Sigmoid colon (tissue), 7 donors: ENCODE measurements at places on chromosomes 3 and 15. TPM values are rescaled to one million over a fixed set of nuclear protein-coding genes. Genes with fewer than 3 reads are reported as not detected.

- DNase-seq: no peak
These were observed 38.0 kb upstream of the SECISBP2L start for GRCh38 chr15:49084285-49084570.

DNA sequence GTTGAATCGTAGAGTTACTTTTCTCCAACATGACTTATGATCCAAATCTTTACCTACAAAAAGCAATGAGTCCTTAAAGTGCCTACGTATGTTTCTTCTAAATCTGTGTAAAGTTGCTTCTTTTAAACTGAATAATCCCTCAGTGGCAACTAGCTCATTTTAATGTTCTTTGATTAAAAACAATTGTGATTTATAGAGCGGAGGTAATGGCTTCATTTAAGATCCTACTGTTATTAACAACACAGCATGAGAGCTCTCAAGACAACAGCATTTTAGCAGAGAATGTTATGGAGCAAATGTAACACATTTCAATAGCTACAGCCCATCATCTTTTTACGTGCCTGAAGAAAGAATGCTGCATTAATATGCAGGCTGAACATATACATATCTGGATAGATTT is 55.3 kb upstream of the VGLL3 start:
- DNase-seq: no peak

DNA sequence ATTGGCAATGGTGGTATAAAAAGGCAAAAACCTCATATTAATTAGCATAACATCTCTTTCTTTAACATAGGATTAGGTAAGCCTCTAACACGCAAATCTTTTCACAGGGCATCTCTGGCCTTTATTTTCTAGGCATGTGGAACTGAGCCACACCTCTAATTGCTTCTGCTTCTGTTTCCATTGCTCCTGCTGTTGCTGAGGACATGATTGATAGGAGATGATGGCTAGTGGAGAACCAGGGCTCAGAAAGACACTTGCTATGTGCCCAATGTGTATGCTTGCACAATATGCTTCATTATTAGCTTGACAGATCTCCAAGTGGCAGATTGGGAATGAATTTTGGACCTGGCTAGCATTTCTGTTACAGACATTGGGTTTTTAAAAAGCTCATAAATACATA is 114.5 kb downstream of the EPHA3 start:
- no peak for DNase-seq

DNA sequence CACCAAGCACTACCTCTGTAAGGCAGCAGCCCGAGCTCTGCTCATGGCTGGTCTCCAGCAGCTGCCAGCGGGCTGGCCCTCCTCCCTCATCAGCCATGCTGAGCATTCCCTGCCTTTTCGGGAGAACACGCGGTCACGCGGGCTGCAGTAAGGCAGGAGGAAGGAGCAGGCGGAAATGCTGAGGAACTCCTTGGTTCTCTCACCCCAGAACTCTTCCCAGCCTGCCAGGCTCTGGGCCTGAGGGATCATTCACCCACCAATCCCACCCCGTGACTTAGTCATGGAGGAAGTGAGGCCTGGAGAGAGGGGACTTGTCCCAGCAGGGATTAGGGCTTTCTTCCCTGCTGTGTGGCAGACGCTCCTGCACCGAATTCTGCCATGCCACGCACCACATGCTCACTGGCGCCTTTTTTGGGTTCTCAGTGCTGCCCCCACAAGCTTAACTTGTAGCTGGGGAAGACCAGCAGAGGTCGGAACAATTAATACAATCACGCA is 42.9 kb upstream of the RPL32 start:
- peak; percentile 90 for DNase-seq

GRCh38 chr3:54954521-54954920 is 26.7 kb upstream of the LRTM1 start:
- no peak for DNase-seq

AAGAB gene
- 35.9 TPM for total RNA-seq

CCR9 gene
- total RNA-seq: not detected

SNTN gene
- total RNA-seq: not detected

TUBGCP5 gene
- total RNA-seq: 32.3 TPM
